Peyer's patch (tissue), 4 donors: ENCODE measurements at places on chromosomes 6 and 20.

- no peak overlapping the region for H3K27ac ChIP-seq
- no peak for DNase-seq
- no peaks in the 10 kb centered on the region for H3K27me3 ChIP-seq
These were observed 21.4 kb downstream of the C6orf15 start for GRCh38 chr6:31090973-31091364.

DNA sequence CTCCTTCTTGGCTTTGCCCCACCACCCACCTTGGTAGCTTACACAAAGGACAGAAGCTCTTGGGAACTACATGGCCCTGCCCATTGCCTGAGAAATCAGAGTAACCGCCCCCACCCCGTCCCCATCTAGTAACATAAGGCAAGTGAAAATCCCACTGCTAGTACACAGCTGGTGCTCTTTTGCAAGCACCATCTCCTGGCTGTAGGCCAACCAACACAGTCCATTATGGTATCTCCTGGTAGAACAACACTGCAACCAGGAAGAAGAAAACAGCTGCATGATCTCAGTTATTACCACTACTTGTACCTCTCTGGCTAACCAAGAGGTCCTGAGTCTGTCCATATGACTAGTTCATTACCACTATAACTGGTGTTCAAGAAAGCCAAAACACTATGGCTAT lies 841.1 kb upstream of the MANEA start:
- H3K4me1 ChIP-seq, result no peaks in the 10 kb centered on the region
- H3K36me3 ChIP-seq, result no peaks in the 10 kb centered on the region
- H3K27me3 ChIP-seq, result no peaks in the 10 kb centered on the region

GRCh38 chr6:133707456-133707855 lies 181.5 kb upstream of the TCF21 start:
- H3K4me3 ChIP-seq, result no peak overlapping the region
- no peaks in the 10 kb centered on the region for H3K36me3 ChIP-seq
- no peaks in the 10 kb centered on the region for H3K27me3 ChIP-seq
- DNase-seq, result no peak
- H3K27ac ChIP-seq, result no peak overlapping the region
- H3K4me1 ChIP-seq, result no peaks in the 10 kb centered on the region

DNA sequence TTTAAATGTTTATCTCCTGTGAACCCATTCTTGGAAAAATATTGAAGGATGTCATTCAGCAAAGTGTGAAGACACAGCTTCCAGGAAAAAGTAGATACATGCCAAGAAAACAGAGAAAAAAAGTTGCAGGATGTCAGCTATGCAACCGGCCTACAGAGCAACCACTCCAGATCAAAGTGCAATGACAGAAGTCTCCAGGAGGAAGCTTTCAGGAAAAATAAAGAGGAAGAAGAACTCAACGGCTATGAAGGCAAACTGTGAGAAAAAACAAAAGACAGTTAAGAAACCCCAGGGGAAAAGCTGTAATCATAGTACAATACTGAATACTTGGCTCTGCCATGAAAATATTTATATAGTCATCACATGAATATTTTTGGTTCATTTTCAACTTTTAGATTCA lies 30.6 kb downstream of the REPS1 start:
- DNase-seq, result no peak
- no peaks in the 10 kb centered on the region for H3K27me3 ChIP-seq
- peak overlapping the region; percentile 24 for H3K27ac ChIP-seq
- no peaks in the 10 kb centered on the region for H3K4me1 ChIP-seq
- no peak overlapping the region for H3K4me3 ChIP-seq
- no peaks in the 10 kb centered on the region for H3K36me3 ChIP-seq

DNA sequence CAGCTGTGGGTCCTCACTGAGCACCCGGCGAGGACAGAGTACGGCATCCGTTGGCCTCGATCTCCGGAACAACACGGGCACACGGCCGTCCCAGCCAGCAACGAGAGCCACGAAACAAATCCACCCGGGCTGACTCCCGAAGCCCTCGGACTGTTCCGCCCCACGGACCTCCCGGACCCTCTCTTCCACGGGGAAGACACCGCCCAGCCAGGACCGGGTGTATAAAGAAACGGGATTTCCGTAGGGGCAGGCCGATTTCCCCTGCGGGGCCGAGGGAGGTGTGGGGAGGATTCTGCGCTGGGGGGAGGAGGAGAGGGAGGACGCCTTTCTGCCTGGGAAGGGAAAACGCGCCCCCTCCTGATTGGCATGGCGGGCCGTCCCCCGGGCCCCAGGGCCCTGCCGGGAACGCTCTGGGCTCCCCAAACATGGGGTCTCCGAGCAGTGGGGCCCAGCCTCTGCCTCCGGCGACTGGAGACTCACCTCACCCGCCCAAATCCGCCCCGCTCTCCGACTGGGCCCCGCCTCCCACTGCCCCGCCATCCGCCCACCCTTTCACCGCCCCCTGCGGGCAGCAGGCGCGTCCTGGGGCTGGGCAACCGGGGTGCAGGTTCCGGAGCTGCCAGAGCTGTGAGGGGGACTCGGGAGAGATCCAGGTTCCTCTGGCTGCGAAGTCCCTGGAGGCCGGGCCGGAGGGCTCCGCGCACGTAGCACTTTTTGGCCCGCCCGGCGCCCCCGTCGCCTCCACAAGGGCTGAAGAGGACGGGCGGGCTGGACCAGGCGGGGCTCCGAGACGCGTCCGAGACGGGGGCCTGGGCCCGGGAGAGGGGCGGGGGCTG lies 679 bp upstream of the PPDPF start:
- H3K27ac ChIP-seq, result peak overlapping the region; percentile 95
- DNase-seq, result peak; percentile 84
- peaks cover 4% of the 10 kb centered on the region for H3K4me1 ChIP-seq
- peak overlapping the region; percentile 98 for H3K4me3 ChIP-seq
- no peaks in the 10 kb centered on the region for H3K27me3 ChIP-seq

GRCh38 chr6:18420328-18420727 lies 33.2 kb downstream of the RNF144B start:
- no peak overlapping the region for H3K27ac ChIP-seq
- DNase-seq, result no peak
- H3K4me3 ChIP-seq, result no peak overlapping the region
- no peaks in the 10 kb centered on the region for H3K36me3 ChIP-seq
- no peaks in the 10 kb centered on the region for H3K4me1 ChIP-seq
